ENCODE measurements at places on chromosomes 2 and 18.

DNA sequence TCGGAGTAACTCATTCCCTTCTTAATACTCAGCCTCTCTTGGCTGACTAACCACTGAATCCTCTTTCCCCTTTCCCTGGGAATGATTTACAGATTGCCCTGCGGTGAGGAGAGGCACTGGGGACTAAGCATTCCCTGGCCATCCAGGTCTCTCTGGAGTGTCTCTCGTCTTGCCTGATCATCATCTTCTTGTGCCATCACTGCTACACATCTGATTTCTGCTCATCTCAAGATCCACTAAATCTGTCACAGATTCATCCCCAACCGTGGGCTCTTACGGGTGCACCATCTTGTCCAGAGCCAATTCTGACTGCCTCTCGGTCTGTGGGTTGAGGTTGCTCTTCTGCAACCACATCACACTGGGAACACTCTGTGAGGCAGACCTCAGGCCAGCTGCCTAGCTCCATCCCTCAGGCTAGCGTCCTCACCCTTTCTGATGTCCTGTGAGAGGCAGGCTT lies 12.0 kb downstream of the SFTPB start:
- no peak for DNase-seq

DNA sequence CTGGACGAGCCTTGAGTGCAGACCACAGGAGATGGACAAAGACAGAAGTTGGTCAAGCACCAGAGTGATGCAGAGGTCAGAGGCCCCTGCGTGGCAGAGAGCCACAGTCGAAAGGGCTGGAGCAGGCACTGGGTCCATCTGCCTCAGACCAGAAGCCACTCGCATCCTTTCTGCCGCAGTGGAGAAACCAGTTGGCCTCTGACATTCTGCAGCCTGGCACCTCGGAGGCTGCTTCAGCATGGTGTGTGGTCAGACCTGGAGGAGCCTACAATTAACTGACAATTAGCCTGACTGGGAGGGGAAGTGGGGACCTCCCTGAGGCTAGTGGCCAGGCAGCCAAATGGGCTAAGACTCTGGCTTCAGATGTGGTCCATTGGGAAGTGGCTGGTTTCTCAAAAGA lies 111.1 kb downstream of the SGPP2 start:
- no peak for DNase-seq

- DNase-seq, result no peak
Measured at GRCh38 chr2:48482769-48483168, 47.2 kb upstream of the STON1 start.

DNA sequence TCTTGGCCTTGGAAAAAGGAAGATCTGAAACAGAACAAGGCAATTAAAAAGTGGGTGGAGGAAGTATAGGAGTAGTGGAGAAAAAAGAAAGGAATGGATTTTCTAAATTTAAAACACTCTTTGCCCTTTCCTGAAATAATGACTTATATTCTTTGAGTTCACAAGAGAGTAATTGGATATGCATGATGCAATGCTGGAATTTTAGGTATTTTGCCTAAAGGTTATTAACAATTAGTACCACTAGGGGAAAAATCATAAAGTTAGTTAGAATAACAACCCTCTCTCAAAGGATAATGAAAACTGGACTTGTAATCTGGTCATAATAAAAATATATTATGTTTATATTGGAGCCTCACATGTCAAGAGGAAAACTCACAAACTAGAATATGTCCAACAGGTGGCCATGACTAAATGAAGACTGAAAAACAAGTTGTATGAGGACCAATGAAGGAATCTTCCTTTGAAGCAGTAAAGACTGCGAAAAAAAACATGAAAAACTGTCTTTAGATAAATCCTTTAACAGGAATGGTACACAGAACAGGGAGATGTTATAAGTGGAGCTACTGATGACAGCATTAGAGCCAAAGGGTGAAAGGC lies 281.8 kb downstream of the NCKAP5 start:
- DNase-seq, result no peak

DNA sequence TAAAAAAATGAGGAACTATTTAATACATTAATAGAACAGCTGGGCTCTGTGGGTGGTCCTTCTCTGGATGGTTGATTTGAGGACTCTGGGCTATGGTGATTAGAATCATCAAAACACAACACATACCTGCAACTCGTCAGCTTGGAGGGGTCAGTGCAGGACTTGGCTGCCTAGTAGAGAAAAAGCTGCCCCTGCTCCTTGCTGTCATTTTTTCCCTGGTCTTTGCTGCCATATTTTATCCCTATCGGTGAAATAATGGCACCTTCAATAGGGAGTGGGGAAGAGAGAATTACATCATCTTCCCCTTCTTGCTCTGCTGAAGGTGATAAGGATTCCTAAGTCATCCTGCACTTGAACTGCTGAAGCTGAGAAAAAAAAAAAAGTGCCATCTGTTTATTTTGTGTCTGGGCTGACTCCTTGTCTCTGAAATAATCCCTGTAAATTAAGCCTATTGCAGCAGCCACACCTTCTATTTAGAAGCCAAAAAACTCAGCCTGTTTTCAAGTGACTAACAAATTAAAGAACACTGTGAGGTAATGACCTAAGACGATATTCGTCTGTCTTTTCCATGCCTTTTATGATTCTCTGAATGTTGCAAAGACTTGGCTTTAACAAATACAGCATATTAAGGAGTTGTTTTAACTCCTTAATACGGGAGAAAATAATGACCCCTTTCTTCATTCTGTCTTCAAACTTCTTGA lies 89.3 kb downstream of the ACVR1 start:
- no peak for DNase-seq

GRCh38 chr18:27862041-27862682 lies 314.8 kb downstream of the CDH2 start:
- no peak for DNase-seq

DNA sequence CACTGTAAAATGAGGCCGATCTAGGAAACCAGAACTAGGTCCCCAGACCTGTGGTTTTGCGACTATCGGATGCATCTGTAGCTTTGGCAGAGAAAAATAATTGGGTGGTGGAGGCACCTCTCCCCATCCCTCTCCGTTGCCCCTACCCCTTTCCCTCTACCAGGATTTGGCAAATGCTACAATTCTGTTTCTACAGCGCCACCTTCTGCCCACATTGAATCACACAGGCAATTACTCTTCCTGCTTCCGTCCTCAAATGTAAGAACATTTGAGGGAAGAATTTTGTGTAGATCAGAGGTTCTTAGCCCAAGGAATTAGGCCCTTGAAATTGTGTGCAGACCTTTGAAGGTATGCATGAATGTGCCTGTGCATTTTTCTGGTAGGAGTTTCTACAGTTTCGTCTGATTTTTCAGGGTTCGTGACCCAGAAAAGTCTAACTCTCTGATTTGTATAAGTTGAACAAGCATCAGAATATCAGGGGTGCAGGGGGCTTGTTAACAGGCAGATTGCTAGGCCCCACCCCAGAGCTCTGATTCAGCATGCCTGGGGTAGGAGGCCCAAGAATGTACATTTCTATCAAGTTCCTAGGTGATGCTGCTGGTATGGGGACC lies 11.2 kb downstream of the ATP6V1B1 start:
- DNase-seq, result no peak

Data from activated gamma-delta T cell (primary cell).